Panc1 (cell line): ENCODE measurements at places on chromosomes 12 and 14. TPM values are rescaled to one million over a fixed set of nuclear protein-coding genes. Genes with fewer than 3 reads are reported as not detected.

RPS6KA5 gene
- total RNA-seq, result 2.6 TPM

RNF31 gene
- 48.6 TPM for total RNA-seq

KRT78 gene
- not detected for total RNA-seq

TPPP2 gene
- not detected for total RNA-seq

ACOT6 gene
- not detected for total RNA-seq

IRAK3 gene
- total RNA-seq, result 2.4 TPM

MDGA2 gene
- total RNA-seq, result not detected

PYGL gene
- 23.0 TPM for total RNA-seq

SLC16A7 gene
- total RNA-seq, result 0.33 TPM

NGB gene
- not detected for total RNA-seq

ACVRL1 gene
- 0.36 TPM for total RNA-seq

TSPAN11 gene
- not detected for total RNA-seq

SLC39A5 gene
- 0.23 TPM for total RNA-seq

TMX1 gene
- 34.9 TPM for total RNA-seq

ADCY4 gene
- 0.21 TPM for total RNA-seq
